Cerebellar nuclear complex (tissue), 1 donor: ENCODE measurements at places on chromosomes 4 and X.
A peak's percentile ranks its signal among the peaks of the same experiment; 100 is the strongest.

DNA sequence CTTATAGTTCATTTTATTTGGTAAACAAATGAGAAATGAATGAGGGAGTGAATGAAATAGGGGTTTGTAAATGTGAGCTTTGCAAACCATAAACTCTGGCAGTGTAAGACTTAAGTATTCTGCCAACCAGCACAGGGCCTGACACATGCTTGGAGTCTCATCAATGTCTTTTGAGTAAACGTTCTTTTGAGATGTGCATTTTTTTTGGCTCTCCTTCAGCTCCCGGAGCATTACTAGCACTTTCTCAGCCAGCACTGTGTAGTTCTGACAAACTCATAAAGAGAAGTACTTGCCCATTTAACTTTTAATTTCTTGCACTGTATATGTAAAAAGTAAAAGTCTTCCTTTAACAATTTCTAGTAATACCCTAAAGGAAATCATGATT, 245.3 kb downstream of the HS3ST1 start:
- DNase-seq = no peak

- no peak for DNase-seq
Measured at GRCh38 chr4:134382478-134383227, 181.1 kb upstream of the PABPC4L start.

DNA sequence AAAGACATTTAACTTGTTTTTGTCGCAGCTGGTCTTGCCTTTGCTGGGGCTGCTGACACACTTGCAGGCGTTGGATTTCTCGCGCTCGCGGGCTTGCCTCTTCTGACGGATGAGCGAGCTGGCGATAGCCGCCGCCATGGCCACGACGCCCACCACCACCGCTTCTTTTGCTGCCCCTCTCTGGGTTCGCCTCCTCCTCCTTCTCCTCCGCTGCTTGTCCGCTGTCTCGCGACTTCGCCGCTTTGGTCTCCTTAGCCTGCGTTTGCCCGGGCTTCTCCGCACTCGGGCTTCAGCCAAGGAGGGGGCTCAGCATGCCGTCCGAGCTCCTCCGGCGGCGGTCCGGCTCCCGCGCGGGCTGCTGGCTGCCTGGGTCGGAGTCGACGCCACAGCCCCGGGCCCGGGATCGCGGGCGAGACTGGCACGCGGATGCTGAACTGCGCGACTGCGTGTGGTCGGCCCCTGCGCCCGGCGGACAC, 613 bp downstream of the FGF13 start:
- no peak for DNase-seq

GRCh38 chrX:110450050-110450449, 91.4 kb downstream of the RTL9 start:
- peak; percentile 36 for DNase-seq

DNA sequence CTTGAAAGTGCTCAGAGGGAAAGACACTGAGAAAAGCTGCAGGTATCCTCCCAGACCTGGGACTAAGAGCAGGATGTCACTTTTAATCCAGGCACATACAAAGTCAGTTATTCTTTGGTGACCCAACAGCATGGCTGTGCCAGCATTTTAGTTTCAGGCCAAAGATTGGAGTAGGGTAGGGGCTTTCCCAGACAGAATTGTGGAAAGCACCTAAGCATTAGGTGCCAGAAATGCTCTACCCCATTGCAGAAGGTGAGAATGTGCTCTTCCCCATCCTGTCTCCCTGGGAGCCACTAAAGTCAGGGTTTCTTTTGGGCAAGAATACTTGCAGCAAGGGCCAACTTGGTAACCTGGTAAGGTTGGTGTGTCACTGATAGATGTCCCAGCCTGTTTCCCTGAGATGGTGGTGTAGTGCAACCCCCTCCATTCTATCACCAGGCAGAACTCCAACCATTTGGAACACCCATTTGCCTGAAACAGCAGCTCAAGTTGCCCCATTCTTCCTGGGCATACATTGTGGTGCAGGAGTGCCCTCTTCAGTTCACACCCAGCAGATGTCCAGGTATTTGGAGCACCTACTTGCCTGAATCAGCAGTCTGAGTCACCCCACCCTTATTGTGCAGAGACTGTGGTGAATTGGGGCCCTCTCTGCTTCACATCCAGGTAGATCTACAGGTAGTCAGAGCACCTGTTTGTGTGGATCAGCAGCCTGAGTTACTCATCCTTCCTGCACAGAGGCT, 183.5 kb downstream of the ZC4H2 start:
- DNase-seq = no peak

GRCh38 chr4:18917689-18918088, 896.1 kb upstream of the LCORL start:
- no peak for DNase-seq

- no peak for DNase-seq
Measured at GRCh38 chrX:11341274-11342201, 48.3 kb downstream of the AMELX start.

DNA sequence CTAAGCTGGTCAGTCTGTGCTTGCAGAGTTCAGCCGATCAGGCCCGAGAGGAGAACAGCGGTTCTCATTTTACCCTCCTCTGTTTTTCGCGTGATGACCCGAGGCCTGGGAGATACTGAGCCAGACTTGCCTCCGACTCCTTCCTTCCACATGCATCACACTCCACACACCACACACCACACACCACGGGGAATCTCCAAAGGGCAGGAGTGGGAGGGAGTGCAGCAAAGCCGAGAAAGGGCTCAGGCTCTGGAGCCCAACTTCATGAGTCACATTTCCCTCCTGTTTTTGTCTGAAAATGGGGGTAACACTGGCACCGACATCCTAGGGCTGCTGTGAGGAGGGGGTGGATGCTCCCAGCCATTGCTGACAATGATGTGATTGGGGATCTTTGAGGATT, 38.9 kb downstream of the TKTL1 start:
- no peak for DNase-seq

- no peak for DNase-seq
Measured at GRCh38 chrX:120429776-120430540, 39.1 kb downstream of the LAMP2 start.

- no peak for DNase-seq
Measured at GRCh38 chr4:110626532-110627153, 3.8 kb upstream of the PITX2 start.

DNA sequence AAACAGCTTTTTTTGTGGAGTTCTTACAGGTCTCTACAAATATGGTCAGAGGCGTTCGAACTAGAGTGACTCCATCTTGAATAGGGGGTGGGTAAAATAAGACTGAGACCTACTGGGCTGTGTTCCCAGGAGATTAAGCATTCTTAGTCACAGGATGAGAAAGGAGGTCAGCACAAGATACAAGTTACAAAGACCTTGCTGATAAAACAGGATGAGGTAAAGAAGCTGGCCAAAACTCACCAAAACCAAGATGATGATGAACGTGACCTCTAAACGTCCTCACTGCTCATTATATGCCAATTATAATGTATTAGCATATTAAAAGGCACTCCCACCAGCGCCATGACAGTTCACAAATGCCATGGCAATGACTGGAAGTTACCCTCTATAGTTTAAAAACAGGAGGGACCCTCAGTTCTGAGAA, 42.8 kb upstream of the SPP1 start:
- no peak for DNase-seq

DNA sequence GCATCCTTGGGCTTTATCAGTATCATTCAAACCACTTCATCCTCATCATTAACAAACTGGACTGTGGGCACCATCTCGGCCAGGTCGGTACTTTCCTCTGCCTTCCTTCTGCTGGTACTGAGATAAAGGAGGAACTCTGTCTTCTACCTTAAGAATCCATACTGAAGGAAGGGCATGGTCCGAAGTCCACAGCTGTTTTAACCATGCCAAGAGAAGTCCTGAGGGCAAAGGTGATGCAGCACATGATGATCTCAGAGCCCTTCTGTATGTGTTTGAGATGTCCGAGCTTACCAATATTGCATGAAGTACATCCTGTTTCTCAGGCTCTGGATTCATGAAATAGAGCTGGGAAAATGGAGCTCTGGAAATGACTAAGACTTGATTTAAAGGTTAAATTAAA, 125.5 kb upstream of the STS start:
- DNase-seq = no peak

GRCh38 chr4:184863916-184864315, 38.1 kb upstream of the ACSL1 start:
- no peak for DNase-seq

DNA sequence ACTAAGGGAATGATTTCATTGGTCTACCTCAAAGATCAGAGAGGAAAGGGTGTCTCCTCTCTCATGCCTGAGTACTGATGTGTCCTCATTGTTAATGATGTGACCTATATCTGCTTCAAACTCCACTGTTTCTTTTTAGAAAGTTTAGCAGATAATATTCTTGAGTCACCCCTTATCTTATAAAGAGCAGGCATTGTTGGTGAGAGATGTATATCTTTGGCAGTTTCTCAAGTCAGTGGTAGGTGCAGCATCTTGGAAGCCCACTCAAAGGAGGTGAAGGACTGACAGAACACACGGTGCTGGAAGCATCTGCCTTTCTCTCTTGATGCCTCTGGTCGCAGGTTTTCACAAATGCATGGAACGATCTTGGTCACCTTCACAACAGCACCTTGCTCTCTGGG, 71.2 kb downstream of the ZNF518B start:
- no peak for DNase-seq

- no peak for DNase-seq
Measured at GRCh38 chr4:114396808-114397207, 201.8 kb upstream of the UGT8 start.

DNA sequence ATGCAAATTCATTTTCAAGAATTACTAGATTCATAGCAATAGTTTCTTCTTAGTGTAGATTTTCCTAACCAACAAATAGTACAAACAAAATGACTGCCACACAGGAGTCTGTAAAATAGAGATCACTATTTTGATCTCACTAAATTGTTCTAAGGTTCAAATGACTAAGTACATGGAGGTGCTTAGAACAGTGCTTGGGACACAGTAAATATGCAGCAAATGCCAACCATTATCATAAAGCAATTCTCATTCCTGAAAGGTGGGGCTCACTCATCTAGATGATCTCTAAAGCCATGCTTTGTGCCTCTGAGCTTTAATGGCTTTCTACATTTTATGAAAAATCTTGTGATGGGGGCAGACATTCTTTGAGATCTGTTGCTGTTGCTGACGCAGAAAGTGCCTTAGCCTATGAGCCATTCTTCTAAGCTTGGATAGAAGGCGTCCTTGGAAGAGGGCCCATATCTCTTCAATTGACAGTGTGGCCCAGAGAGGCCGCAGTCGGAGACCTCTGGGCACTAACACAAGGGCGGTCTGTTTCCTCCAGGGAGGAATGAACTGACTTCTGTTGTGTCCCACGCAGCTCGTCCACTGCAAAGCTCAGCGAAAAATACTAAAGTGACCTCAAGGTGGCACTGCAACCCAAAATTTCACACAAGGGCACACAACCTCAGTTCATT, 23.5 kb downstream of the TLR10 start:
- DNase-seq = peak; percentile 3

DNA sequence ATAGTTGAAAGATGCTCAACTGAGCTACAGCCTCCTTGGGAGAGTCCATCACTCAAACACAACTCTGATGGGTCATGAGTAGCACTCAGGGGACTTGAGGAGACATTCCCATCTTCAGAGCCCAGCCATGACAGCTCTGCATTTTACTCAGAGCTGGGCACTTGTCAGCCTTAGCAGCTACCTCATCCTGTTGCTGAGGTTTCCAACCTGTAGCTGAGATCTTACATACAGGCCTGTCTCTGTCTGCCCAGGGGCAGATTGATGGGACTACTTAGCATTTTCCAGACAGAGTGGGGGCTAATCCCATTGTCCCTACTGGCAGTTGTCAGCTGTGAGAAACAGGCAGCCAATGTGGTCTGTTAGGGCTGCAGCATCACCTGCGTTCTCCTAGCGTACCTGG, 3.5 kb downstream of the FHDC1 start:
- DNase-seq = no peak

DNA sequence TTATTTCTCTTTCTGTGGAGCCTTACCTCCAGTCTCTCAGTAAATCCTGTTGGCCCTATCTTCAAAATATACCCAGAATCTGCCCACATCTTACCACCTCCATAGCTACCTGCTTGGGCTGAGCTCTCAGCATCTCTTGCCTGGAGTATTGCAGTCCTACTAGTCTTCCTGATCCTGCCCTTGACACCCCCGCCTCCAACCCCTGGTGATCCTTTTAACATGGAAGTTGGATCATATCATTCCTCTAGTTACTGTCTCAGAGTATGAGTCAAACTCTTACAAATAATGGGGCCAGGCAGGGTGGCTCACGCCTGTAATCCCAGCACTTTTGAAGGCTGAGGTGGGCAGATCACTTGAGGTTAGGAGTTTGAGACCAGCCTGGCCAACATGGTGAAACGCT, 43.1 kb upstream of the SETD7 start:
- DNase-seq = no peak
